Spinal cord (tissue), 10 donors: ENCODE measurements at places on chromosomes 3 and 15. TPM values are rescaled to one million over a fixed set of nuclear protein-coding genes. Genes with fewer than 3 reads are reported as not detected.

- peaks cover 15% of the 10 kb centered on the region for H3K36me3 ChIP-seq
- no peak overlapping the region for H3K4me3 ChIP-seq
- DNase-seq, result no peak
Measured at GRCh38 chr3:138378331-138378730, 30.0 kb downstream of the MRAS start.

DNA sequence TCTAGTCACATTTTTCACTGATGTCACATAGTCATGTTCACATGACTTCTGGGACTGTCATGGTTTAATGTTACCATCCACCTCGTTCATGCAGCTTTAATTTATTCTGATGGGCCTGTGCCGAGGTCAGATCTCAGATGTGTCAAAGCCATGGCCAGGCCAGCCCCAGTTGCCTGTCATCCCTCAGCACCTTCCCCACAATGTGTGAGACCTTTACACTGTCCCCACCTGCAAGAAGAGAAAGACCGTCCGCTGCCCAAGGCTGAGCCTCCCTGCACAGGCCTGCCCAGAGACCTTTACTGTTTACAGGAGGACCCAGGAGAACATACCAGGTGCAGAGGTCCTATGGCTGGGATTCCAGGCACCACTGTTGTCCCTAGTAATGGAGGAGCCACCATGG, 12.8 kb upstream of the KLF15 start:
- no peak overlapping the region for H3K4me3 ChIP-seq
- H3K27me3 ChIP-seq, result no peaks in the 10 kb centered on the region
- DNase-seq, result no peak
- H3K4me1 ChIP-seq, result peaks cover 25% of the 10 kb centered on the region

Gene ITIH1
- not detected for total RNA-seq

- peak; percentile 91 for DNase-seq
- peaks cover 24% of the 10 kb centered on the region for H3K4me1 ChIP-seq
- H3K27me3 ChIP-seq, result peaks cover 3% of the 10 kb centered on the region
Measured at GRCh38 chr3:16063603-16064002, 110.9 kb upstream of the GALNT15 start.

DNA sequence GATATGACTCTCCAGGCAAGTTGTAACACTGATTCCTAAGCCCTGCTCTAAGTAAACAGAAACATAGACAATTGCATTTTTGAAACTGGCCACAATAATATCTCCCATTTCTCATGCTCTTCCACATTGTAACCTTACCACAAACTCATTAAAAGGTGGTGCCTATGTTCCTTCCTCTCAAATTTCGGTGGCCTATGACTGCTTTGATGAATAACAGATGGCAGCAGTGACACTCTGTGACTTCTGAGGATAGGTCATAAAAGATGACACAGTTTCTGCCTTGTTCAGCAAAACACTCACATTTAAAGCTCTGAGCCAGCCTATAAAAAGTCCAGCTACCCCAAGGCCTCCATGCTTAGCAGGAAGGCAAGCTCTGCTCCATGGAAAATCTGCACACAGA, 195.2 kb downstream of the EFHB start:
- DNase-seq, result no peak
- peak overlapping the region; percentile 6 for H3K27ac ChIP-seq
- peaks cover 3% of the 10 kb centered on the region for H3K4me1 ChIP-seq
- no peaks in the 10 kb centered on the region for H3K27me3 ChIP-seq

DNA sequence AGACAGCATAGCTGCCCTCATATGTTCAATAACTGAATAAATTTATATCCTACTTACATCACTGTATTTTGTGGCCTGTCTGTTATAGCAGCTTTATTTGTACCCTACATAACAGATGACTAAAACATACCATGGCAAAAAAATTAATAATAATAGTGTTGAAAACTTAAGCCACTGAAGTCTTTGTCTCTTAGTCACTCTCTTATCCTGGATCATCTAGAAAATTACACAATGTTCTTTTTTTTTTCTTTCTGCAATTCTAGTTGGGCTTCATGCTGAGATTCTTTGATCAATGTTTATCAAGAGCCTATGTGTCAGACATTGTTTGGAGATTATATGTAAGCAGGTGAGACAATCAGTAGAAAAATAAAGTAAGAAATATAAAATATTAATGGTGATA, 519.3 kb upstream of the ARPP21 start:
- no peaks in the 10 kb centered on the region for H3K36me3 ChIP-seq
- no peaks in the 10 kb centered on the region for H3K4me1 ChIP-seq
- no peak overlapping the region for H3K27ac ChIP-seq
- H3K4me3 ChIP-seq, result no peak overlapping the region
- DNase-seq, result no peak

Gene ONECUT1
- total RNA-seq, result 1.4 TPM

Gene HRH1
- 19.3 TPM for total RNA-seq

- peak; percentile 13 for DNase-seq
- peaks cover 22% of the 10 kb centered on the region for H3K4me1 ChIP-seq
- H3K27ac ChIP-seq, result no peak overlapping the region
- H3K36me3 ChIP-seq, result no peaks in the 10 kb centered on the region
- H3K27me3 ChIP-seq, result peaks cover 60% of the 10 kb centered on the region
Measured at GRCh38 chr3:42265059-42265991, 660 bp downstream of the CCK start.
